Activated CD8-positive, alpha-beta T cell treated with anti-CD3 and anti-CD28 coated beads for 36 hours (primary cell): ENCODE measurements at places on chromosomes 2 and 18. TPM values are rescaled to one million over a fixed set of nuclear protein-coding genes. Genes with fewer than 3 reads are reported as not detected.

Gene AQP4
- not detected for total RNA-seq

GRCh38 chr2:84701880-84702279 lies 179.0 kb downstream of the TRABD2A start:
- DNase-seq = no peak
- peaks cover 5% of the 10 kb centered on the region for H3K4me1 ChIP-seq
- H3K4me3 ChIP-seq = no peak overlapping the region
- H3K27me3 ChIP-seq = no peaks in the 10 kb centered on the region

DNA sequence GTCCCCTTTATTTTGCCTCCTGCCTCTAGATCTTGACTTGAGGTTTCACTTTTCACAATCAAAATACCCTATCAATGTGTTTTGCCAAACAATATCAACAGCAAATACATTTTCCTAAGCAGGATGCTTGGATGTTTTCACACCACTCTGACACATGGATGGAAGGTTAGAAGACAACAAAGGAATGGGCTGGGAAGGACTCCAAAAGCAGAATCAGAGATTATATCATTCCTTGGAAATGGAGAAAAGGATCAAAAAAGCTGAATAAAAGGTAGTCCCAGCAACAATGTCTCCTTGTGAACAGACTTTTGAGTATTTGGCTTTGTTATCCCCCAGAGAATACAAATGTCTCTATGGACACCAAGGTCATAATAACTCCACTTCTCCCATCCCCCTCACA lies 170.8 kb downstream of the ETAA1 start:
- no peaks in the 10 kb centered on the region for H3K36me3 ChIP-seq
- H3K27me3 ChIP-seq = no peaks in the 10 kb centered on the region
- no peak overlapping the region for H3K4me3 ChIP-seq
- H3K27ac ChIP-seq = no peak overlapping the region

Gene CD207
- total RNA-seq = not detected

DNA sequence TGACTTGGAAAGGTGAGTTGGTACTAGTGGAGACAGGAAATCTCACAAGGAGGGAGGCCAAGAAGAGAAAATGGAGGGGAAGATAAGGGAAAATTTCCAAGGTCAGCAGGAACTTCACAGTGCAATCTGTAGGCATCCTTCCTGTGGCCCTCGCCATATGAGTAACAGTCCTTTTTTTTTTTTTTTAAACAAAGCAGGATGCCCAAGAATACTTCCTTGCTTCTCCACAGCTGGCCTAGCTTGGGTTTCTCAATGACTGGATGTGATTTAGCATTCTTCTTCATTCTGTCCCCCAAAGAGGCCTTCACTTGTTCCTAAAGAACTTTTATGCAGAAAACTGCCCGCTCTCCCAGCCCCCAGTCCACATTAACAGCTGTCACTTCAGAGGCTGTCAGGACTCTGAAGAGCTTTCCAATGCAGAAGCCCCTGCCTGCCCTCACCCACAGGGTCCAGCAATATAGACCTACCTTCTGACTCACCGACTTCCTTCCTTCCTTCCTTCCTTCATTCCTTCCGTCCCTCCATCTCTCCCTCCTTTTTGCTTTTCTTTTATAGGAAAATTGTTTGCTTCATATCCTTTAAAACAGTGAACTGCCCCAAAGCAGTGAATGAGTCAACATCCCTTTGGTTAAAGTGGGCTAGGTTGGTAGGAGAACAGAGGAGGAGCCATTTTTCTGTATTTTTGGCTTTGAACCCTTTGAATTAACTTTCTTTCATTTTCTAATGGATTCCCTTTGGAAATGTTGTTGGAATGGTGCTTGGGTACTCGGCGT lies 172.0 kb downstream of the MGAT5 start:
- peaks cover 17% of the 10 kb centered on the region for H3K36me3 ChIP-seq
- peaks cover 5% of the 10 kb centered on the region for H3K4me1 ChIP-seq
- H3K4me3 ChIP-seq = no peak overlapping the region
- H3K27me3 ChIP-seq = no peaks in the 10 kb centered on the region

GRCh38 chr2:194004590-194005206 lies 1652.3 kb upstream of the SLC39A10 start:
- no peak overlapping the region for H3K4me3 ChIP-seq
- no peaks in the 10 kb centered on the region for H3K27me3 ChIP-seq
- H3K36me3 ChIP-seq = no peaks in the 10 kb centered on the region
- DNase-seq = no peak
